ENCODE measurements at places on chromosomes 7 and 10. TPM values are rescaled to one million over a fixed set of nuclear protein-coding genes. Genes with fewer than 3 reads are reported as not detected.

GIMAP2 gene
- 3.7 TPM for total RNA-seq

TMEM139 gene
- not detected for total RNA-seq

MYO1G gene
- 0.41 TPM for total RNA-seq

PSPH gene
- 28.9 TPM for total RNA-seq

DNA sequence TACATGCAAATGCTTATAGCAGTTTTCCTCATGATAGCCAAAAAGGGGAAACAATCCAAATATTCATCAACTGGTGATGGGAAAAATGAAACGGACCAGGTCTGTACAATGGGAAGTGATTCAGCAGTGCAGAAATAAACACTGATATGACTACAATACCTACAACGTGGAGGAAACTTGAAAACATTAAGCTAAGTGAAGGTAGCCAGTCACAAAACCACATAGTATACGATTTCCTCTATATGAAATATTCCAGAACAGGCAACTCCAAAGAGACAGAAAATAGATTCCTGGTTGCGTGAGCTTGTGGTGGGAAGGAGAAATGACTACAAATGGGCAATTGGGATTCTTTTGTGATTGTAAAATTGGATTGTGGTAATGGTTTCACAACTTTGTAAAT, 263.1 kb upstream of the PITRM1 start:
- DNase-seq: no peak

DNA sequence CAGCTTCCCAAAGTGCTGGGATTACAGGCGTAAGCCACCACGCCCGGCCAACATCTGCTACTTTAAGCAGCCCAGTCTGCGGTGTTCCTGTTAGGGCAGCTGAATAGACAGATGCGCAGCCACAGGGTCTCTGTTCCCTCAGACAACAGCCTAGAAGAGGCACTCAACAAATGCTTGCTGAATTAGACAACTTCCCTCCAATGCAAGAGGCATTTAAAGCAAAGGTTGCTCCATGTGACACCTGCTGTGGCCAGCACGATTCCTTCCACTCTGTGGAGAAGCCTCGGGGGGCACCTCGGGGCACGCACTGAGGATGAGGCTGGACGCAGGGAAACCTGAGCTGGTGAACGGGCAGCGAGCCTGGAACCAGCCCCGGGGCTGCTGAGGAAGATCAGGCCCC, 237.8 kb downstream of the MAD1L1 start:
- DNase-seq: no peak

DNA sequence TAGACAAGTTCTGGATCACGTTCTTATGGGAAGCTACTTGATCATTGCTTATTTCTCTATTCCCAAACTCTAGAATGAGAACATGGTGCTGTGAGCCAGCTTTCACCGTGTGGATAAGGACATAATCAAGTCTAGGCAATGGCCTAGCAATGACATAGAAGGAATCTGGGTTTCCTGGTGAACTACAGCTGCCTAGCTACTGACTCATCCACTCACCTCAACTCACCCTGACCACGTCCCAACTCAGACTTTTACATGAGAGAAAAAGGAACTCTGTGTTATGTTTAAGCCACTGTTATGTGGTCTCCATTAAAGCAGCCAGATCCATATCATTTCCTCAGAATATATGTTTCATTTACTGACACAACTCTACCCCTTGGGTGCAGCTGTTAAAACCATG, 18.8 kb upstream of the MET start:
- DNase-seq: no peak

- no peak for DNase-seq
These were observed 77.7 kb downstream of the ITGB8 start for GRCh38 chr7:20408467-20408826.

DNA sequence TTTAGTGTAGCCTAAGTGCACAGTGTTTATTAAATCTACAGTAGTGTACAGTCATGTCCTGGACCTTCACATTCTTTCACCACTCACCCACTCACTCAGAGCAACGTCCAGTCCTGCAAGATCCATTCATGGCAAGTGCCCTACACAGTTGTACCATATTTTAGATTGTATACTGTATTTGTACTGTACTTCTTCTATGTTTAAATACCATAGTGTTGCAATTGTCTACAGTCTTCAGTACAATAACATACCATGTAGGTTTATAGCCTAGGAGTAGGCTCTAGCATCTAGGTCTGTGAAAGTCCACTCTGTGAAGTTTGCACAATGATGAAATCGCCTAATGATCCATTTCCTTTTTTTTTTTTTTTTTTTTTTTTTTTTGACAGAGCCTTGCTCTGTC, 12.0 kb downstream of the EEPD1 start:
- DNase-seq: no peak

GRCh38 chr7:76507723-76508406, 2.5 kb upstream of the UPK3B start:
- no peak for DNase-seq

DNA sequence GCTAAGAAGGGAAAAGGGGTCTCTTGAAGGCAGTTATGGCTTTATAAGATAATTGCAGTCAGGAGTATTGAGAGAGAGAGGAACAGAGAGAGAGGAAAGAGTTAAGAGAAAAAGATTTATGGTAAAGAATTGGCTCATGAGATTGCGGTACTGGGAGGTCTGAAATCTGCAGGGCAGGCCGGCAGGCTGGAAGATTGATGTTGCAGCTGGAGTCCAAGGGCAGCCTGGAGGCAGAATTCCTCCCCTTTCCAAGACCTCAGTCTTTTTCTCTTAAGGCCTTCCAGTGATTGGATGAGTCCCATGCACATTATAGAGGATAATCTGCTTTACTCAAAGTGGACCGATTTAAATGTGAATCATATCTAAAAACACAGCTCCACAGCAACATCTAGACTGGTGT, 68.4 kb downstream of the HACD1 start:
- DNase-seq: no peak
